ENCODE measurements at places on chromosomes 16 and 17.

- no peak for DNase-seq
Observed at GRCh38 chr16:18936727-18937340, 10.6 kb upstream of the SMG1 start.

DNA sequence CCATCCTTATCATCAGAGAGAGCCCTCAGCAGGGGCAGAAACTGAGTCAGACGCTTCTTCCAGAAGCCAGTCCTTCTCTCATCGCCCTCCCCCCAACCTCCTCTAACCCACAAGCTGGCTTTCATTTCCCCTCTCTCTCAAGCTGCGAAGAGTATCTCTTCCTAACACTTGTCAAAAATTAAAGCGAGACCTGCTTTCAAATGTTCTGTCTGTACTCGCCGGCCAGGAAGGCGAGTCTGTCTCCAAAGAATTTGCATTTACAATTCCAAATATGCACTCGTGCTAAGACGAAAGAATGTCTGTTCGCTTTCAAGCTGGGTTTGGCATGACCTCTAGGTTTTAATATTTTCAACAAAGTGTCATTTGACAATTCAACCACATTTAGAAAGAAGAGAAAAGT is 140.4 kb downstream of the RGS9 start:
- DNase-seq: no peak

DNA sequence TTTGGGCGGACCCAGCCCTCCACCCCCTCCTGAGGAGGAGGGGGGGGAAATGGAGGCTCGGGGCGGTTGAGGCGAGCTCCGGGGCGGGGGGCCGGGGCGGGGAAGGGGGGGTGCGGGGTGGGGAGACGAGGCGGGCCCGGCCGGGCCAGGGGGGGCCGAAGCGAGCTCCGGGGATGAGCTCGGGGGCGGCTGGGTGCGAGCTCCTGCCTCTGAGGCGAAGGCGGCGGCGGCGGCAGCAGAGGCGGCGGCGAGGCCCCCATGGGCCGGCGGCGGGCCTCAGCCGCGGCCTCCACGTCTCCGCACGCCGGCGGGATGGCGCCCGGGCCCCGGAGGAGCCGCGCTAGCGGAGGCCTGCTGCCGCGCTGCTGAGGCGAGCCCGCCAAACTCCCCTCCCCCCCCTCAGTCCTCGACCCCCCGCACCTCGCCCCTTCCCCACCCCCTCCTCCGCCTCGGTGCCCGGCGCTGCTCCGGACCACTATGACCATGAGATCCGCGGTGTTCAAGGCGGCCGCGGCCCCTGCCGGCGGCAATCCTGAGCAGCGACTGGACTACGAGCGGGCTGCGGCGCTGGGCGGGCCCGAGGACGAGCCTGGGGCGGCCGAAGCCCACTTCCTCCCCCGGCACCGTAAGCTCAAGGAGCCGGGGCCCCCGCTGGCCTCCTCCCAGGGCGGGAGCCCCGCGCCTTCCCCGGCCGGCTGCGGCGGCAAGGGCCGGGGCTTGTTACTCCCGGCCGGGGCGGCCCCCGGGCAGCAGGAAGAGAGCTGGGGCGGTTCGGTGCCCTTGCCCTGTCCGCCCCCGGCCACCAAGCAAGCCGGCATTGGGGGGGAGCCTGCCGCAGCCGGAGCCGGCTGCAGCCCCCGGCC is 596 bp downstream of the MSL1 start:
- no peak for DNase-seq

DNA sequence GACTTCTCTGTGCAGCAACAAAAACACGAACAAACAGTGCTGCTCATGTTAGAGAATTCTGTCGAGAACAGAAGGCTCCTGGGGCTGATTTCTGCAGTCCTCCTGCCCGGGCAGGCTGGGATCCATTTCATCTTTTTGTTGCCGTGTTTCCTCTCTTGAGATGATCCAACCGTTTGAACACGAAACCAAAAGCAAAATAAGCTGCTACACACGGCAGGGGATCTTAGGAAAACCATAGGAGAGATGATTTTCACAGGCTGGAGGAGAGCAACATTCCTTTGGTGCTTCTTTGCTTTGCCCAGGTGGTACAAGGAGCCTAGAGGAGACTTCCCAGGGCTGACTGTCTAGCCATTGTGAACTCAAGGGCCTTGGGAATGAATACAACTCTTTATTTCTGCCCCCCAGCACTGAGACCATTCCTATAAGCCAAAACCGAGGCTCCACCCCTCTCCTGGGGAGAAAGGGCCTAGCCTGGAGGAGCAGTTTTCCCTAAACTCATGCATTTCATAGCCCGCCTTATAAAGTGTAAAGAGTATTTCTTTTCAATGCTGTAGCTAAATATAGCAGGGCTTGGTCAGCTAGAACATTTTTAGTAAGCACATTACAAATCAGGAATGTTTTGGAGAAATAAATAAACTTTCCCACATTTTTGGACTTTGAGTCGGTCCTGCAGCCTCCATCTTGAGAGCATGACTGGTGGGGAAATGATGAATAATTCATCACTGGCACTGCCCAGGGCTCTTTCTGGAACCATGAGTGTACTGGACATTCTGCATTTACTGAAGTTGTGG is 7.7 kb downstream of the FOXL1 start:
- peak; percentile 47 for DNase-seq

DNA sequence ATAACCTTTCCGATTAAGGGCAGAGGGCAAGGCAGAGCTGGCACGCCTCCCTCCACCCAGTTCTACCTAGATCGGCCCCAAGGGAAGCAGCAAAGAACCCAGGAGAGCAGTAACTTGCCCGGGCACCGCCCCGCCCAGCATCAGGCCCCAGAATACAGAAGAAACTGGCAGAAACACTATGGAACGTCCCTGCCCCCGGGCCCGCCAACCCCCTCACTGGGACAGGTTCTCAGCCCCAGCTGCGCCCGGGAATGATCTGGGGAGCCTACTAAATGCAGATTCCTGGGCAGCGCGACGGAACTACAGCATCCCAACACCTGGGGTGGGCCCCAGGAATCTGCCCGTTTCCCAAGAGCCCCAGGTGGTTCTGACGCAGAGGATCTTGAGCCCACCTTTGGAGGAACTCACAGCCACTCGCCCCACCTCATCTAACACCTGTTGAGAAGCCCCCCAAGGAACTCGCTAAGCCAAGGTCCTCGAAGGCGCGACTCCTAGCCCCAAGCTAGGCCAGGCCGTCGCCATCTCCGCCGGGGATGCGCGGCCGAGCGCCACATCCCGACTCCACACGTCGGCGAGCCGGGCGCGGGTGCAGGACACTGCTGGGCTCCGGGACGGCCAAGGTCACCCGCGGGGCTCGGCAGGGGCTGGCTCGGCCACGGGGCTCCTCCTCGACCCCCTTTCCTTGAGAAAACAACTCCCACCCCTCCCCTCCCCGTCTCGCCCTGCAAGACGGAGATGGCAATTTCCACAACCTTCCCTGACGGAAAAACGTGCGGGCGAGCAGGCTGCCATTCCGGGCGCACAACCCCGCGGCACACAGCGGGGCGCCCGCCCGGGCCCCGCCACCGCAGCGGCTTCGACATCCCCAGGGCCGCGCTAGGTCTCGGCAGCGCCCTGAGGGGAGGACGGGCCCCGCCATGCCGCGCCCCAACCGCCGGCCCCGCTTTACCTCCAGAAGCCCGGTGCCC is 913 bp downstream of the CDIP1 start:
- DNase-seq: no peak

DNA sequence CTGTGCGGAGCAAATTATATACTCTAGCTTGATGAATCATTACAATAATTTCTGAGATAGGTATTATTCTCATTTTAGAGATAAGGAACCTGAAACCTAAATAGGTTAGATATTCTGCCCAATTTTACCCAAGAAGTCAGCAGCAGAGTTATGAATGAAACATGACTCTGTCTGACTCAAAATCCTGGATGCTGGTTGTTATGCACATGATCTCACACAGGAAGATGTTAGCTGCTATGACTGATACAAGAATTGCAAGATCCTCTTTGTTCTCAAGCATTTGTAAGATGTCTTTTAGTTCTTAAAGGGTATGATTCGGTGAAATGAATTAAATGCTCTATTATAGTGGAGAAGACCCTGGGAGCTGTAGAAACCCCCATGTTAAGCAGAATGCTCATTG is 447.8 kb downstream of the KIF2B start:
- DNase-seq: peak; percentile 75

DNA sequence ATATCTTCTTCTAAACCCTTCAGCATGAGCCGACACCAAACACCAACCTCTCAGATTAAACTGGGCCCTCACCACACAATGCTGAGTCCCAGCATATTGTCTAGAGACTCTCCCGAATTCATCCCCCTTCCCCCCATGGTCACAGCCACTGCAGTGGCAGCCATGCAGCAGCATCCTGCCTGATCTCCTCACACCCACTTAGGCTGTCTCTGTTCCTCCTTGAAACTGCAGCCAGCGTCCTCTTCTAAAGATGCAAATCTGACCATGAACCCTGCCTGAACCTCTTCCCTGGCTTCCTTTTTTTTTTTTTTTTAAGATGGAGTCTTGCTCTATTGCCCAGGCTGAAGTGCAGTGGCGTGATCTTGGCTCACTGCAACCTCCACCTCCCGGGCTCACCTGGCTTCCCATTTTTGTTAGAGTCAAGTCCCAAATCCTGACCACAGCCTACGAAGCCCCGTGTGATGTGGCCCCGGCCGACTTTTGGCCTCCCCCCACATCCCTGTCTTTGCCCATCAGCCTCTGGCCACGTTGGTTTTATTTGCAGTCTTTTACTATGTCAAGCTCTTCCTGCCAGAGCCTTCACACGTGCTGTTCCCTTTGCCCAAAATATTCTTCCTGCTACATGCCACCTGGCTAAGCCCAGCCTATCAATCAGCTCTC is 2.8 kb downstream of the FA2H start:
- no peak for DNase-seq

DNA sequence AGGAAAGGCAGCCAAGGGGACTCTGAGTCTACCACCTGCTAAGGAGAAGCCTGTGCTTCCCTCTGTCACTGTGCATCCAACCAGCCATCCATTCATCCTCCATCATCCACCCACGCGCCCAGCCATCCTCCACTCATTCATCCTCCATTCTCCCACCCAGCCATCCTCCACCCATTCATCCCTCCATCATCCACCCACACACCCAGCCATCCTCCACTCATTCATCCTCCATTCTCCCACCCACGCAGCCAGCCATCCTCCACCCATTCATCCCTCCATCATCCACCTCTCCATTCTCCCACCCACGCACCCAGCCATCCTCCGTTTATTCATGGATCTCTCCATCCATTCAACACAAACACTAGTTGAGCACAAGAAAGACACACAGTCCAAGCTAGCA is 74.1 kb downstream of the COG7 start:
- DNase-seq: no peak

All from HT1080 (cell line).